Cerebellar nuclear complex (tissue), 1 donor: ENCODE measurements at places on chromosomes 1 and 21.
A peak's percentile ranks its signal among the peaks of the same experiment; 100 is the strongest.

- no peak for DNase-seq
Measured at GRCh38 chr1:149942207-149942606, 5.5 kb upstream of the MTMR11 start.

GRCh38 chr1:37127254-37127748 is 93.0 kb upstream of the GRIK3 start:
- no peak for DNase-seq

DNA sequence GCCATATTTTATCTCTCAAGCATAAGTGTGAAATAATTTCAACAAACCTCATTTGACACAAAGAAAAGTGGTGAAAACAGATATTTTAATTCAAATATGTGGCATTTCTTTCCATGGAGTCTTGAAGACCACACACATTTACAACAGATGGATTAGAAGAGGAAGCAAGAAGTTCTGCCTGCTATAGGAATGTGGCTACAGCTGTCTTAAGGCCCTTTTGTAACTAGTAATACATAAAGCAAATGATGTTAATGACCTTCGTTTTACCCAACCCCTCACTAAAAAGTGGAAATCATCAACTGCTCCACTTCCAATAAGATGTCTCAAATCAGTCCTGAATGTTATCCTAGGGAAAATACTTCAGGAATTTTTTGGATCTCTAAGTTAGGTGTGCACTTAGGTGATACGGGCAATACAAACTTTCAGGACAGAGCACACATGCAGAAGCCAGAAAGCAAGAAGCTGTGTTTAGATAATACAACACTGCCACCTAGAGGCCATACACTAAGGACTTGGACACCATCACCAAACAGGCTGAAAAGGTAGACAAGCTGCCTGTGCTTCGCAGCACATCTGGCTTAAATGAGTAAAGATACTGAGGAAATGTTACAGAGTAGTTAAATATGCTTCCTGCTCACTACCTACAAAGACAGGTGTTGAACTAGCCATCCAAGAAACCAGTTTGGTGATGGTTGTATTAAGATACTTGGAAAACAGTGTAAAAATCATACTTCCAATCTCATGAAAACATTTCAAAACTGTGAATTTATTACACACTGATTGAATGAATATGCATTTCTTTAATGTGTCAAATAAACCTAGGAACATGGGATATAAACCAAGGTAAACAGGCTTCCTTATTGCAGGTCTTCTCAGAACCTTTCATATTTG is 24.4 kb downstream of the RRAGC start:
- DNase-seq: no peak

- DNase-seq: no peak
Measured at GRCh38 chr1:229836324-229836723, 210.3 kb downstream of the URB2 start.

DNA sequence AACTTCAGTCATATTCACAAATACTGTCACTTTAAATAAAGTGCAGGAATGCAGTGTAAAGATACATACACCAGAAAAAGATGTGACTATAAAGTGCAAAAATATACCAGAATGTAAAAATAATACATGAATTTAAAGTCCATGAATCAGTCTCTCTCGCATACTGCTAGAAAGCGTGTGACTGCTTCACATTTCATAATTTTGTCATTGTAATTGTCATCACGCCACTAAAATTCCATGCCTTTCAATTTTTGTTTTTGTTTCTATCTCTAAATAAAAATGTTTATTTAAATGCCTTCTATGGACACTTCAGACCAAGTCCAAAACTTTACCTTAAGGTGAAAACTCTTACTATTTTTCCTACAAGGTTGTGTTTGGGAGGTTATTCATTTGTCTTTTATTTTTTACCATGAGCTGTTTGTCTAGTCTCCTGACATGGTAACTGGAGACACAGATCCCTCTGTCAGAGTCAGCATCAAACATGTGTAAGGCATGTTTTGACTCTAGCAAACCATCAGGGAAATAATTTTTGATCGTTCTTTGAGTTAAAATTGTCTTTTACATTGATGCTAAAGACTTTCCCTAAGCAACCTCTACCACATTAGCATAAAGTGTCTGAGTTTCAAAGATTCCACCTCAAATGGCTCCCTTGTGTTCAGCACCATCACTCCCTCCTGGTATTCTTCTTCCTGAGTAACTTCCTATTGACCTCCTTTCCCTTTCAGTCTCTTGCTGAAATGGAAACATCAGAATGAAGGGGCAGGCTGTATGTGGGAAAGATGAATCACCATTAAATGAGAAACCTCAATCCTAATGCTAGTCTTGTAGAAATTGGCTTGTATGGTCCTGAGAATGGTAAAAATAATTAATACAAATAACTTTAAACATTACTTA is 14.0 kb upstream of the AIM2 start:
- DNase-seq: no peak

DNA sequence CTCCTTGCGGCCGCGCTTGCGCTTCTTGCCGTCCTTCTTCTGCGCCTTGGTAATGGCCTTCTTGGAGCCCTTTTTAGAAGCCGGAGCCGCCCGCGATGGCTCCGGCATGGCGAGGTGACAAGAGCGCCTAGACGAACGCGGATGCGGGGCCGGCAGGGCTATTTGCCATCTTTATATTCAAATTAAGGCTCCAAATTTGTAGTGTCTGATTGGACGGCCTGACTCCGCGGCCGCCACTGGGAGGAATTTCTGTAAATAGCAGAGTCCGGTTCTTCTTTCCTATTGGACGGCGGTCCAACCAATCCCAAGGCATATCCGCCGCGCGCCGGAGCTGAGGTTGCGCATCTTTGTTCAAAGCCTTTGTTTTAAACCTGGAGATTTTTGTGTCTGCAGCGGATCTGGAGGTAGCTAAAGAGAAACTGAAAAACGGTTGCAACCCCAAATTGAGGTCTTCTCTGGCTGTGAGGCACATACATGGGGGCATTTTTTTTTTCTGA is 22.6 kb upstream of the RNF187 start:
- DNase-seq: peak; percentile 54

- DNase-seq: no peak
Measured at GRCh38 chr21:46421756-46422555, 36.7 kb upstream of the DIP2A start.

- no peak for DNase-seq
Measured at GRCh38 chr1:20636785-20637347, 3.6 kb downstream of the PINK1 start.

DNA sequence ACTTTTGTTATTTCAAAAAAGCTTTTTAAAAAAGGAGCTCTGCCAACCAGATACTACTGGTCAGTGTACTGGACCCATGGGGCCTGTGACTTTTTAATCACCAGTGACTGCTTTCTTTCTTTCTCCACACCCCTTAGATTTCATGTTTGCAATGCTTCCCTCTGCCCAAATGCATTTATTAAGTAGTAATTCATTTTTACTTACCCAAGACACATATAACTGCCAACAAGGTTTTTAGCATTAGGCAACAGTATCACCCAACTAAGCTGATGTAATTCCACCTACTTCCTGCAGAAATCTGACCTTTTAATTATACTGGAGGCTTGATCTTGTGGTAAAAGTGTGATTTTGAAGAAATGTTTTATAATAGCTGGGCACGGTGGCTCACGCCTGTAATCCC is 12.5 kb downstream of the MECR start:
- no peak for DNase-seq

GRCh38 chr1:236534151-236534651 is 10.4 kb downstream of the LGALS8 start:
- no peak for DNase-seq

DNA sequence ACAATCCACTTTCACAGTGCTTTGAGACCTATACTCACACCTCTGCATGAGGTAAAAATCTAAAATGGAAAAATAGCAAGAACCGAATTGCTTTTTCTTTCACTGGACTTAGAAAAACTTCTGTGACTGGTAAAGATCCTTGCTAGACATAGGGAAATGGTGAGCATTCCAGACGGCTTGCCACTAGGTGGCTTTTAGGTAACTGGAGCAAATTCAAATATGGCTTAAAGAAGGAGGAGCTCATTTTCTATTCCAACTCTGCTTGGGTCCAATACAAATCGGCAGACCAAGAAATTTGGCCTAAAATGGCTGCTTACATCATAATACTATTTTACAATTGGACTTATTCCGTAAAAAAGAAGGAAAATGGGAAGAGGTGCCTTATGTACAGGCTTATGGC is 977.9 kb downstream of the ADGRL2 start:
- DNase-seq: no peak

DNA sequence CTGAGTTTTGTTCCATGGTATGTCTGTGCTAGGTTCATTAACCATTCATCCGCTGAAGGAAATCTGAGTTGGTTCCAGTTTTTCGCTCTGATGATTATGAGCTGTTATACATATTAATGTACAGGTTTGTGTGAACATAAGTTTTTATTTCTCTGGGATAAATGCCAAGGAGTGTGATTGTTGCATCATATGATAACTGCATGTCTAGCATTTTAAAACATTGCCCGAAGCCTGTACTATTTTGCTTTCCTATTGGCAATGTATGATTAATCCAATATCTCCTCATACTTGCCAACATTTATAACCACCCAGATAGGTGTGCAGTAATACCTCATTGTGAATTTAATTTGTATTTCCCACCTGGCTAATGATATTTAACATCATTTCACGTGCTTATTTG is 322.7 kb downstream of the ZNF326 start:
- DNase-seq: no peak
